ENCODE measurements at places on chromosomes 5 and 9.

- DNase-seq = no peak
Measured at GRCh38 chr5:176793343-176793699, 17.0 kb upstream of the UNC5A start.

DNA sequence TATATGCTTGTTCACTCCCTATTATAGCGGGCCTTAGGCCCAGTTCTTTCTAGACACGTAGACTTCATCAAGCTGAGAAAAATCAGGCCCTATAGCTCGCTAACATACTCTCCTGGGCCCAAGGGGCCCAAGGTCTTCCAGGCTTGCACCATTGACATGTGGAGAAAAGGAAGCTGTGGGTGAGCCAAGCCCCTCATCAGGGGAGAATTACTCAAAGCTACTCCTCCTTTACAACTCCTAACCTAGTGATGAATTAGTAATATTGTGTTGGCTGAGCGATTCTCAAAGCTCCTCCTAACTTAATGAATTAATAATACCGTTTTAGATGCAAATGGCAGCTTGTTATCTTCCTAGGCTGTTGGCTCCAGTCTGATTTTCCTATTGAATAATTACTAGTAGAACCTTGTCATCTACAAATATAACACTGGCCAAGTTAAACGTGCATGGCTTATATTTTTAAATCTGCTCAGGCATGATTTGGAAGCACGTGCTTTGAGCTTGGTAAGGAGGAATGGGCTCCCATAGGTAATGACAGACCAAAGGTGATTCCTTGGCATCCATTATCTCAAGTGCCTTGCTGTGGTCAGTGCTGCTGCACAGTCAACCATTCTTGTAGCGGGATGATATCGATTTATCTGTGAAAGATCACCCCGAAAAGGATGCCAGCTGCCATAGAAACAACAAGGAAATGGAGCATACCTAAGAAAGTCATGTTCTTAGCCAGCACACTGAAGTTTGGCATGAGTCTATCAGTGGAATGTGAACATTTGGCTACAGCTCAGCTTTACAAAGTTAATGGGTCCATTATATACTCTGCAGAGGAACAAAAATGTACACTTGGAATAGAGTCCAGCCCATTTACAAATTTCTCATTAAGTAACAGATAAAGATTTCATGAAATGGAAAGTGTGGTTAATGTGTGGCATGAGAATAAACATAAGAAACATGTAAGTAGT, 23.8 kb downstream of the LVRN start:
- no peak for DNase-seq

DNA sequence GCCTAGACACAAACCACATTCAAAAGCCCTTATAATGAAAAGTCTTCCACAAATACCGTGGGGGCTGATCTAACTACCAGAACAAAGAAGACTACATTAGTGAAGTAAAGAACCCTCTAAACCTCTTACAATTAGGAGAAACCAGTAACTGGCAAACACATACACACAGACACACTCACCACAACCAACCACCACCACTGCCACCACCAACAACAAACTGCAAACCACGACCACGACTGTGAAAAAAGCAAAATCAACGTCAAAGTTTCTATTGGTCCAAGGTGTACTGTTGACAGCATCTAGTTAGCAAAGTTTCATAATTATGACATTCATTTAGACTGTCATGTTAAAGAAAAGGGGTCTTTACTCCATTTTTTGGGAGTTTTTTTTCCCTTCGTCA, 2.7 kb downstream of the CDO1 start:
- no peak for DNase-seq

DNA sequence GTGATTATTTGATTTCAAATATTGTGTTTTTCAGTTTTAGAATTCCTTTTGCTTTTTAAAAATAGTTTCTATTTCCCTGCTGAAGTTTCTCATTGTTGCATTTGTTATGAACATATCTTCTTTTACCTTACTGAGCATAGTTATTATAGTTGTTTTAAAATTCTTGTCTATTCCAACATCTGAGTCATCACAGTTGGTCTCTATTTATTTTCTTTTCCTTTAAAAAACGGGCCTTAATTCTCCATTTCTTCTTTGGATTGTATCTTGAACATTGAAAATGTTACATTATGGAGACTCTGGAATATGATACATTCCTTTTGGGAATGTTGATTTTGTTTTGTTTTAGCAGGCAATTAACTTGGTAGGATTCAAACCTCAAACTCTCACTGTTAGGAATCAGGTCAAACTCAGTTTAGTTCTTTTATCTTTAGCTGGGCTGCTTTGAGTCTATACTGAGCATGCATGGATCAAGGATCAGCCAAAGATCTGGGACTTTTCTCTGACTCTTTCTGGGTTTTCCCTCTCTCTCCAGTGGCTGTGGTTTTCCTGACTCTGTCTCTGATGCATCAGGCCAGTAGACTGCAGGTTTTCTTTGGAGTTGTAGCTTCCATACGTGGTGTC, 70.3 kb downstream of the TEK start:
- no peak for DNase-seq

DNA sequence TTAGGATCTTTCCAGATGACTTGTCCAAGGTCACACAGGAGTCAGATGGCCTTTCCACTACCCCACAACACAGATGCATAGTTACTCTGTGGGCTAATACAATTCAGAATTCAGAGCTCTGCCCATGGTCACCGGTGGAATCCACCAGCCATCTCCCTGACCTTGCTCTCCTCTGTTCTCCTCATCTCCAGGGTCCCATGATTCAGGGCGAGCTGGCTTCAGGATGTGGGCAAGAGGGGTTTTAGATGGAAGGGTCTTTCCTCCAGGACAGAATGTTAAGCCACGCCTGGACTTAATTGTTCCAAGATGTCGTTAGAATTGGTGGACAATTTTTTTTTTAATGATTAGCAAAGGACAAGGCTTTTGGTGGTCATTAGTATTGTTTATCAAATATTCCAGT, 81.7 kb upstream of the LARP1 start:
- DNase-seq = no peak

GRCh38 chr5:179698935-179699615, at the start of gene CANX:
TSS of gene CANX (plus strand) at chr5:179698967. CDS start at chr5:179705682, 6,715 bp downstream.
- no peak for DNase-seq

- DNase-seq = no peak
Measured at GRCh38 chr5:113202746-113203716, 226.4 kb downstream of the DCP2 start.

DNA sequence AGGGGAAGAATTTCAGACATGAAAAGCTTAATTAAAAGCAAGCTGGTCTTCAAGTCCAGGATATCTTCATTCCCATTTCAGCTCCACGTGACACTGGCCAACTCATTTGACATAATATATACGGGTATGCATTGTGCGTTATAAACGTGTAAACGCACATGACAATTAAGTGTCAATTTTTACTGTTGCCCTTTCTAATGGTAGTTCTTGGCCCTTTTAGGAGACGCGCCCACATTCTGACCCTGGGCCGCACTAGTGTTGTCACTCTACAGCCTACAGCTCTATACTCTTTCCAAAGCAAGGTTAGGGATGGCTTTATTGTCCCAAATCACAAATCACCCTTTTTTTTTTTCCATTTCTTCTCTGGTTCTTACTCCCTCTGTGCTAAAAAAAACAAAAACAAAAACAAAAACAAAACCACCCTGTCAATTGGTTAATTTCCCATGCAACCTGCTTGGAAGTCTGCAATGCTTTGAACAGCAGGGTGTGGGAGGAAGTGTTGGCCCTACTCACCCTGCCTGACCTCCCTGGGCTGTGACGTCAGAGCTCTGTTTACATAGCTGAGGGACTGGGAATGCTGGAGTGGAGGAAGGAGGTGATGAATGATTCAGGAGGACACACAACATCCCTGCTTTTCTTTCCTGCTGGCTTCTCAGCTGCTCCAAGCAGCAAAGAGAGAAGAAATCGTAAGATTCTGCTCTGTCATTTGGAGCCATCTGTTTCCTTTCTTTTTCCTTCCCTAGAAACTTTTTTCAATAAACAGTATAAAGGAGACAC, 19.3 kb downstream of the RFK start:
- peak; percentile 66 for DNase-seq

GRCh38 chr9:115398996-115399395, 281.0 kb upstream of the TNC start:
- no peak for DNase-seq

- no peak for DNase-seq
Measured at GRCh38 chr5:7010591-7010990, 297.4 kb downstream of the TENT4A start.

- DNase-seq = no peak
Measured at GRCh38 chr9:15761551-15761950, 208.7 kb downstream of the CCDC171 start.

DNA sequence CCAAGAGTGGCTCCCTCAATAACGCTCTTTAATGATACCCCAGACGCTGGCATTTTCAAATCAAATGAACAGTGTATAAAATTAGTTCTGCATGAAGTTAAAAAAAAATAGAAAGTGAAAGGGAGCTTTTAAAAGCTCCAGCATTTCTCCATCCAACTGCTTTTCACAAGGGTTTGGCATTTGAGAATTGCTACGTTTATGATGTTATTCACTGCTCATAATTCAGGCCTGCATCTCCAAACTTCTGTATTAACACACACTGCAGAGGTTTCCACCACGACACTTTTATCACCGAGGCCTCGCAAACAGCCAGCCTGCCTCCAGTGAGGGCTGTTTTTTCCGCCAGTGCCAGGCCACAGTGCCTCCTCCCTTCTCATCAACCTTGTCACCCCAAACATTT, 205.5 kb upstream of the EFNA5 start:
- no peak for DNase-seq

GRCh38 chr5:63201738-63202137, 623.1 kb downstream of the LRRC70 start:
- DNase-seq = no peak

DNA sequence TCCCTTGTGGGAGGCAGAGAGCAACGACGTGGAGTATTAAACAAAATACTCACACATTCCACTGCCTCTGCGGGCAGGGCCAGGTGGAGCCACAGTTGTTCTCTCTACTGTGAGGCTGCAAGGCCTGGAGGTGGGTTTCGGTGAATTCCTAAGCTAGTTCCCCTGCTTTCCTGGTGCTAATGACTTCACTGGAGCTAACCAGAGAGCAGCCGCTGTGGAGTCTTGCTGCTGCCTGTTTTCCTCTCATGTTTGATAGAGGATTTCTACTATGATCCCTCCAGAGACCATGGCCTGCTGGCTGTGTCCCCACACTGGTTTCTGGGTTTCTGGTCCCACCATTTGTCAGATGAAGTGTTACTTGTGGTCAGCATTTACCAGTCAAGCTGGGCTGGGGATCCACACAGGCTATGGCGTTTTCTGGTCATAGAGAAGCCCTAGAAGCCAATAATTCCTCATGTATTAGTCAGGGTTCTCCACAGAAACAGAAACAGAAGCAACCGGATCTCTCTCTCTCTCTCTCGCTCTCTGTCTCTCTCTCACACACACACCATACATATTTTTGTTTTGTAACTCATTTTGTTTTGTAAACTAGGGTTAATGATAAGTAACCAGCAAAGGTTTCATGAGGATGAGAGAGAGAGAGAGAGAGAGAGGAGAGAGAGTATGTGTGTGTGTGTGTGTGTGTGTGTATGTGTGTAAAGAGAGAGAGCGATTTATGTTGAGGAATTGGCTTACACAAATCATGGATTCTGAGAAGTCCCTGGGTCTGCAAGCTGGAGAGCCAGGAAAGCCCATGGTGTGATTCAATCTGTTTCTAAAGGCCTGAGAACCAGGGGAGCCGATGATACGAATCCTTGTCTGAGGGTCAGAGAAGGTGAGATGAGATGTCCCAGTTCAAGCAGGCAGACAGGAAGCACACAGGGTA, 403.0 kb downstream of the GADD45G start:
- DNase-seq = no peak

GRCh38 chr9:114401344-114401743, 13.6 kb upstream of the AKNA start:
- DNase-seq = no peak

DNA sequence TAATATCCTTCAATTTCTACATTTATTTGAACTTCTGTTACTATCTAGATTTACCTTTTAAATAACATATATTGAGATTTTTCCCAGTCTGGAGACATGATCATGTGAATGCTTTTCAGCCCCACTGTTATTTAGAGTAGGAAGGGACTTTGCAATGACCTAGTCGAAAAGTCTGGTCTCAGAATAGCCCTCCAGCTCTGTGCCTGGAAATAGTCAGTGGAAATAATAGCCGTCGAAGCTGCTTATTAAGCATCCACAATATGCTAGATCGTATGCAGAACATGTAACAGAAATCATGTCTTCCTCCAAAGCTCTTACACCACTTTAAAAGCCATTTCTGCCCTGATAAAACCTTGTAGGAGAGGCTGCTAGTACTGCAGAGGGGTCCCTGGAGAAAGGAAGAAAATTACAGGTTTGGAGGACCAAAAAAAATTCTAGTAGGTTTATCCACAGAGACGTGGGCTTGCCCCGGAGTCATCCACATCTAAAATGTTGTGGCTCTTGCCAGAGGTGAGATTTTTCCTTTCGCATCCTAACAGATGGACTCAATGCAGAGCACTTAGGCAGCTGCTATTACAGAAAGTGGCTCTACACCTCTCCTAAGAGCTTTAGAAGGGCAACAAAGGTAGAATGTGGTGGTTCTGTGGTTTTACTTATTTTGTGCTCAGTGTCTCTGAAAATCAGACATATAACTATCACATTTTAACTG, 2.5 kb upstream of the FGF1 start:
- DNase-seq = no peak

- no peak for DNase-seq
Measured at GRCh38 chr9:23117616-23118015, 671.0 kb downstream of the DMRTA1 start.

DNA sequence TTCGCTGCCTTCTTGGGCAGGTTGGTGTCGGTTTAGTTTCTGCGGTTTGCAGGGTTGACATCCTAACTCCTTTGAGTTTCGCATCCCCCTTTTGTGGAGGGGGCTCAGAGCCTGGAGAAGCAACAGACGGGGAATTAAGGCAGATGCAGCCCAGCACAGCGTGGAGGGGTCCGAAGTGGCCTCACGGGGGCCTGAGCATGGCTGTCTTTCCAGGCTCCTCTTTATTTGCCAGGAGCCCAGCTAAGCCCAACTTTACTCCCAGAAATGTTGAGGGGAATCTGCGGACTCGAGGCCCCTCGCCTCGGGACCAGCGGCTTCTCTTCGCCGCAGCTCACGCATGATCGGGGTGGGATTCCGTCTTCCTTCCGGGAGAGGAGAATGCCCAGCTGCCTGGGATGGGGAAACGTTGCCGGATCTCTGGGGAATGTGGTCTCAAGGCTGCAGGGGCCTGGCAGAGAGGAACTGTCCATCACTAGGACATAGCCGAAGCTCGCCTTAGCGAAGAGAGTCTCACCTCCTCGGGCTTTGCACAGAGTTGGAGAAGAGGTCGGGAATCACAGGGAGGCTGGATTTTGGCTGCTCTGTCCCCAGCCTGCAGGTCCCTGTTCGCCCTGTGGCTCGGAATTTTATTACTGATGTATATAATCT, 1.3 kb downstream of the RAI14 start:
- no peak for DNase-seq

DNA sequence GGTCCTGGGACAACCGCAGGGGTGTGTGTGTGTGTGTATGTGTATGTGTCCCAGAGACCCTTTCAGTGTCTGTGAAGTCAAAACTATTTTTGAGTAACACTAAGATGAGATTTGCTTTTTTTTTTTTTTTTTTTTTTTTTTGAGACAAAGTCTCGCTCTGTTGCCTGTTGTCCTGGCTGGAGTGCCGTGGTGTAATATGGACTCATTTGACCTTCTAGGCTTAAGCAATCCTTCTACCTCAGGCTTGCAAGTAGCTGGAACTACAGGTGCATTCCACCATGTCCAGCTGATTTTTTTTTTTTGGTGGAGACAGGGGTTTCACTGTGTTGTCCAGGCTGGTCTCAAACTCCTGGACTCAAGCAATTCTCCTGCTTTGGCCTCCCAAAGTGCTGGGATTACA, 97.4 kb upstream of the KLF9 start:
- no peak for DNase-seq

- DNase-seq = no peak
Measured at GRCh38 chr9:80518441-80518840, 946.7 kb downstream of the TLE4 start.
